ENCODE measurements at places on chromosomes 7 and 10. TPM values are rescaled to one million over a fixed set of nuclear protein-coding genes. Genes with fewer than 3 reads are reported as not detected.

Gene ITGA8
- total RNA-seq = not detected

Gene SPDYE2
- total RNA-seq = not detected

Gene ELFN1
- total RNA-seq = 2.3 TPM

Gene LEP
- total RNA-seq = 0.11 TPM

Gene ZNF680
- 24.4 TPM for total RNA-seq

Gene CTBP2
- 49.1 TPM for total RNA-seq

Gene PCLO
- 0.13 TPM for total RNA-seq

Gene SIRT1
- 24.2 TPM for total RNA-seq

Gene AGBL3
- 1.8 TPM for total RNA-seq

Gene PCGF5
- total RNA-seq = 56.3 TPM

Gene TRPV5
- not detected for total RNA-seq

Gene HECW1
- 12.9 TPM for total RNA-seq

Gene AZGP1
- total RNA-seq = not detected

Gene CDC14C
- total RNA-seq = 0.22 TPM

Gene CDNF
- total RNA-seq = 2.7 TPM

Gene RBP3
- not detected for total RNA-seq

Gene STAM
- 52.5 TPM for total RNA-seq

Gene PAPOLB
- total RNA-seq = 0.39 TPM

Gene GNAT3
- total RNA-seq = not detected

Gene ARPC1A
- total RNA-seq = 156 TPM

Data from articular chondrocyte of knee joint (primary cell).